Heart right ventricle (tissue), 16 donors: ENCODE measurements at places on chromosomes 2 and 18. TPM values are rescaled to one million over a fixed set of nuclear protein-coding genes. Genes with fewer than 3 reads are reported as not detected.

The RFTN2 gene
- total RNA-seq = 8.4 TPM

The B3GNT7 gene
- total RNA-seq = 2.1 TPM

The CNGA3 gene
- not detected for total RNA-seq

The ALPP gene
- not detected for total RNA-seq

The NCKAP5 gene
- total RNA-seq = 4.3 TPM

The SCYGR3 gene
- not detected for total RNA-seq

The RND3 gene
- total RNA-seq = 38.8 TPM

The INHA gene
- total RNA-seq = 3.2 TPM

The PKDCC gene
- total RNA-seq = 28.7 TPM

The ALPG gene
- not detected for total RNA-seq

The DLX2 gene
- not detected for total RNA-seq
